Vagina (tissue), 2 donors: ENCODE measurements at places on chromosomes 7 and 10. TPM values are rescaled to one million over a fixed set of nuclear protein-coding genes. Genes with fewer than 3 reads are reported as not detected.

DNA sequence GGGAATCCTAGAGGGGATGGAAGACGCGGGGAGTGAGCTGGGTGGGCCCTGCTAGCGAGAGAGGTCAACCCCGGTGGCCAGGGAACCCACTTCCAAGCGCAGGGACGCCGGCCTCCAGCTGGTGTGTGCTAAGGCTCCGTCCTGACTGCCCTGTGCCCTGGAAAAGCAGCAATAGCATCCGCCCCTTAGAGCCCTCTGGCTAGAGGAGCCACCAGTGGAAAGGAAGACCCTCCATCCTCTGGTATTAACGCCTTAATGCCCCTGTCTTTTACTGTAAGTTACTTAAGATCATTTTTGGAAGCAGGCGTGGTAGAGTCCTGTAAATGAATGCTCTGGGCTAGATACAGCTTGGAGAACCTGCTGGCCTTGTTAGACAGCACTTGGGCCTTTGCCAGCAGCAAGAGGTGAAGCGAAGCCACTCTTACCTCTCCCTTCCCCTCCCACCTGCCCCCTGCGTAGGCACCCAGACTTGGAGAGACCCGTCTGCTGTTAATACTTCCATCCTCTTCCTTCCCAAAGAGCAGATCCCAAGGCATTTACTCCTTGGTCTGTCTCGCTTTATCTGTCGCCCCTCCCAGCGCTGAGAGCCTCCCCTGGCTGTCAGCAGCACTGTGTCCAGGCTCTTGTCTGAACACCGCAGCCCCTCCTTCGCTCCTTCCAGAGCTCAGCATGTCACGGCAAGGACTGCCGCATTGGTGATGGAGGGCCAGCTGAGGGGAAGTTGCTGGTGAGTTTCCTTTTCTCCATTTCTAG is 4.6 kb downstream of the REPIN1 start:
- no peaks in the 10 kb centered on the region for H3K27me3 ChIP-seq
- no peak overlapping the region for H3K27ac ChIP-seq
- no peak overlapping the region for H3K4me3 ChIP-seq
- no peaks in the 10 kb centered on the region for H3K36me3 ChIP-seq
- no peak for DNase-seq

GRCh38 chr7:25823571-25823970 is 328.4 kb upstream of the NFE2L3 start:
- H3K27ac ChIP-seq: no peak overlapping the region
- no peak overlapping the region for H3K4me3 ChIP-seq
- no peak for DNase-seq
- H3K36me3 ChIP-seq: no peaks in the 10 kb centered on the region
- H3K27me3 ChIP-seq: no peaks in the 10 kb centered on the region
- H3K4me1 ChIP-seq: no peaks in the 10 kb centered on the region

GRCh38 chr7:41708581-41709358 is 5.9 kb upstream of the INHBA start:
- H3K36me3 ChIP-seq: no peaks in the 10 kb centered on the region
- no peak for DNase-seq

DNA sequence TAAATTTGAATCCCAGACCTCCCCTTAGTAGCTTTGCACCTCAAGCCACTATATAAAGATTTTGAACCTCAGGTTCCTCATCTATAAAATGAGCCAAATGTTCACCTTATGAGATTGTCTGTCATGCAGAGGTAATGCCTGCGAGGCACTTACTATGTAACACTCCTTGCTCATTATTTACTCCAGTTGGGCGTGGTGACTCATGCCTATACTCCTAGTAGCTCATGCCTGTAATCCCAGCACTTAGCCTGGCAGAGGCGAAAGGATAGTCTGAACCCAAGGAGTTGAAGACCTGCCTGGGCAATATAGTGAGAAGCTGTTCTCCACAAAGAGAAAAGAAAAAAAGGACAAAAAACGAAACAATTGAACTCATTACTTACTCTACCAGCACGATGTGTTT is 82.2 kb downstream of the MDFIC start:
- no peak overlapping the region for H3K27ac ChIP-seq
- H3K36me3 ChIP-seq: no peaks in the 10 kb centered on the region
- H3K27me3 ChIP-seq: no peaks in the 10 kb centered on the region
- H3K4me1 ChIP-seq: peaks cover 10% of the 10 kb centered on the region
- DNase-seq: no peak

DNA sequence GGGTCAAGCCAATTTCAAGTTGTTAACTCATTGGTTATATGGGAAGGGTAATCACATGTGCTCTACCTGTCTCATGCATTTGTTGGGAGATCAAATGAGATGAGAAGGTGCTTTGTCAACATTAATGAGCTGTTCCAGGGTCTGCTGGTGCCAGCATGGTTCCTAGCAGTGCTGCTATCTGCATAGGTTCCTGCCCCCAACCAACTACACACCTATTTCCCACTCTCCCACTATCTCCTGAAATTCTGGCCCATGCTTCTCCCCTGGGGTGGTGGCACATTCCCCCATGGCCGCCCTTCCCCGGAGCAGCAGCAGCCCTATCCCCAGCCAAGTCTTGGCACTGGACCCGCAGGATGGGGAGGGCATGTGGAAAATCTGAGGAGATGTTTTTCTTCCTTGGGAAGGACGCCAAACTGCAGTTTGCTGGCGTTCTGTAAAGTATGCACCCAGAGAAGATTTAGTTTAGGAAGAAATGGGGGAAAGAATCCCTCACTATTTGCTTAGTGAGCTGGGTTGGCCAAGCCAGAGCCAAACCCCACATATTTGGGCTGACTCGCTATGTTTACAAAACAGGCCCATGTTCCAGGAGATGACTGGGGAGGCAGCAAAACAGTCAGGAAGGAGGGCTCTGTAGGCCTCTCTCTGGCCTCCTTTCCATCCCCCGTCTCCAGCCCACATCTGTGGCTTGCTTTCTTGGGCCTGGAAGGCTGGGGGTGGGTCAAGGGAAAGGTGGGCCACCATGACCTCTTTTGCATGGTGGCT is 42.5 kb downstream of the PPP1R3C start:
- H3K27me3 ChIP-seq: no peaks in the 10 kb centered on the region
- H3K4me1 ChIP-seq: peaks cover 63% of the 10 kb centered on the region

DNA sequence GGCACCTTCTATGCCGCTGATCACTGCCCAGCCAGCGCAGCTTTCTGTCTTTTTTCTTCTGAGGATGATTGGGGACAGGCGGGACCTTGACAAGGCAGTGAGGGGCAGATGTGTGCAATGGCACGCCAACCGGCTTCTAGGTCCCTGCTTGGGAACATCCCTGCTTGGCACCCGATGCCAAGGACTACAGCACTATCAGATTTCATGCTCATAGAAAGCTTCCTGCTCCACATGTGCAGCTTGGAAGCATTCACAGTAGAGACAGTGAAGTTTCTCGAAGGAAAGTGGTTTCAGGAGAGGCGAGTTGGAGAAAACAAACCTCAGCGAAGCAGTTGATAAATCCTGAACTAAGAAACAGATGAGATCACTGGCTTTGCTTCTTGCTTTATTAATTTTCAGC is 267.5 kb upstream of the HABP2 start:
- no peak for DNase-seq
- H3K36me3 ChIP-seq: no peaks in the 10 kb centered on the region
- no peak overlapping the region for H3K27ac ChIP-seq
- no peak overlapping the region for H3K4me3 ChIP-seq
- no peaks in the 10 kb centered on the region for H3K27me3 ChIP-seq
- H3K4me1 ChIP-seq: no peaks in the 10 kb centered on the region

Gene NPTX2
- total RNA-seq: 13.0 TPM

Gene CPVL
- total RNA-seq: 9.6 TPM

Gene ASZ1
- total RNA-seq: not detected

Gene SPDYE11
- total RNA-seq: not detected
